ENCODE measurements at places on chromosomes 16 and 17. TPM values are rescaled to one million over a fixed set of nuclear protein-coding genes. Genes with fewer than 3 reads are reported as not detected.

DNA sequence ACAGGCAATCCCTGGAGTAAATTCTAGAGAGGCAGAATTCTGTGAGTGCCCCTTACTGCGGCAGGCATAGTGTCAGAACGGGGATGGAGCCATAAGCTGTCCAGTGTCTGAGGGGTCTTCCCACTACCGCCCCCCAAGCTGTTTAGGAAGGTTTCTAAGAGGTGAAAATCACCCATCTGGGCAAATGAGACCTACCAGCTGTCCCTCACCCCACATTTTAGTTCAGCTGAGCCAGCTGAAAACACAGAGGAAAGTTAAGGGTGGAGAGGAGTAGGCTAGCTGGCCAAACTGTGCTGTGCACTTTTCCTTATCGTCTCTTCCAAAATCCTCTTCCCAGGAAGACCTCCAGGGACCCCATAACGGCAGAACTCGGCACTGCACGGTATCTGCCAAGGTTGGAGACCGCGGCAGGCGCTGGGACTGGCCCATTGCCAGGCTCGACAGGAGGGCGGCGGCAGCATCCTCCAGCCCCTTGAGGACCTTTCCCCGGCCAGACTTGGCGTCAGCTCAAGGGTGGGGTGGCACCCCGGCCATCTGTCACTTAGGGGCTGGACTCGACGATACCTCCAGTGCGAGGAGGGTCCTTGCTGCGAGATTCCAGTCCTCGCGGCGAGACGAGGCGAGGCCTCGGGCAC lies 955 bp downstream of the ACLY start:
- H3K4me1 ChIP-seq = peaks cover 29% of the 10 kb centered on the region
- peak overlapping the region; percentile 98 for H3K4me3 ChIP-seq
- H3K27ac ChIP-seq = peak overlapping the region; percentile 78
- H3K36me3 ChIP-seq = peaks cover 19% of the 10 kb centered on the region
- no peaks in the 10 kb centered on the region for H3K27me3 ChIP-seq

DNA sequence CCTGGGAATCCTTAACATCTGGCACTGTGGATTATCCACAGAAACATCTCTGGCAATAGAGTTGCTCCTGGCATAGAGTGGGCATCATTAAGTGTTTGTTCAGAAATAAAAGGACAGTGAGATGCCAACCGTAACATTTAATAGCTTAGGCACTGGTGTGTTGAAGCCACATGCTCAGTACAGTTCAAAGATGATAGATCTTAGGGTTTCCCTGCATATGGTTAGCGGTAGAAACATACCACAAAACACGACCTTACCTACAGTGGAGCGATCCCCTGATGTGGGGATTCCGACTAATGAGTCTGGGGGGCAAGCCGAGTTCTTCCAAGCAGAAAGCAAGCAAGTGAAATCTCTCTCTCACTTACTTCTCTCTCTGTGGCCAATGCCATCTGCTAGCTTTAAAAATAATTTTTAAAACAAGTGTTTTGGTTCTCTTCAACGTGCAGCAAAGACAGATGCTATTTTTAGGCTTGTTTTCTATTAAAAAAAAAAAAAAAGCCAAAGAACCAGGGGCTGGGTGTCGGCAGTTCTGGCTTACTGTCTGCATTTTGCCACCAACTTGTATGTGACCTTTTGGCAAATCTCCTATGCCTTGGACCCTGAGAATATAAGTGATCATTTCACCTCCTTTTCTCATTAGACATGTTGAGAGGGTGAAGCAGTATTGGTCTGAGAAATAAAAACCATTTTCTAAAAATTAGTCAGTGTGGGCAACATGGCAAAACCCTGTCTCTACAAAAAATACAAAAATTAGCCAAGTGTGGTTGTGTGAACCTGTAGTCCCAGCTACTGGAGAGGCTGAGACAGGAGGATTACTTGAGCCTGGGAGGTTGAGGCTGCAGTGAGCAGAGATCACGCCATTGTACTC lies 89.2 kb upstream of the CACNG3 start:
- H3K27me3 ChIP-seq = no peaks in the 10 kb centered on the region
- H3K4me1 ChIP-seq = peaks cover 2% of the 10 kb centered on the region
- H3K36me3 ChIP-seq = peaks cover 15% of the 10 kb centered on the region

- H3K27ac ChIP-seq = no peak overlapping the region
- H3K27me3 ChIP-seq = no peaks in the 10 kb centered on the region
- DNase-seq = no peak
- peaks cover 14% of the 10 kb centered on the region for H3K4me1 ChIP-seq
- H3K4me3 ChIP-seq = no peak overlapping the region
Observed at GRCh38 chr17:12047681-12048376, 27.2 kb downstream of the MAP2K4 start.

- no peaks in the 10 kb centered on the region for H3K27me3 ChIP-seq
- peaks cover 9% of the 10 kb centered on the region for H3K4me1 ChIP-seq
- no peak for DNase-seq
- H3K27ac ChIP-seq = no peak overlapping the region
- no peaks in the 10 kb centered on the region for H3K36me3 ChIP-seq
Observed at GRCh38 chr16:78137782-78138616, 38.5 kb downstream of the WWOX start.

CFAP119 gene
- total RNA-seq = 4.0 TPM
